Activated naive CD4-positive, alpha-beta T cell treated with anti-CD3 and anti-CD28 coated beads for 36 hours (primary cell): ENCODE measurements at places on chromosomes 4 and X.

DNA sequence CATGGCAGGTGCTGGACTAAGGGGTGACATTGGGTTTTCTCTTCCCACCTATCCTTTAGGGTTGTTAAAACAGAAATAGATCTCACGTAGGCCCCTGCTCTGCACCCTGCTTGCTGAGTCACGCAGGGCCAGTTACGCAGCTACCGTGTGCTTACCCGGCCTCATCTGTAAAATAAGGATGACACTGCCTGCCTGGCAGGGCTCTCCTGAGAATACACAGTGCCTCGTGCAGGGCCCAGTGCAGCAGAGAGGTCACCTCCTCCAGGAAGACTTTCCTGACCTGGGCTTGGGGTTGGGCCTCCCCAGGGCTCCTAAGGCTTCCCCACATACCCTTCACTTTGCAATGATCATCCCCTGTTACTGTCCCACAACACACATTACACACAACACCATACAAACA lies 33.6 kb upstream of the JAKMIP1 start:
- DNase-seq, result no peak

DNA sequence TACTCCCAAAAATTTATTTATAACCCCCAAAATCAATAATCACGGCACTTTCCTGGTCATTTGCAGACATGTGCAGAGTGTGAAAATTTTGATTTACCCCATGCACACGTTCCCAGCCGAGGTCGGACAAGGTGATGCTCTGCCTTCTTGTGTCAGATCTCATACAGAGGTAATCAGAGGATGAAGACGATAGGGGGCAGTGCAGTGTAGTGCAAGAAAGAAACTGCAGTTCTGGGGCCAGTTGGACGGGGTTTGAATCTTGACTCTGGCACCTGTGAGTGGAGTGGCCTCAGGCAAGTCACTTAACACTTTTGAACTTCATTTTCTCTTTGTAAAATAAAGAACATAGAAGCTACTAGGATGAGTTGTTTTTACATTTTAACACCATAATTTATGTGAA lies 88.4 kb downstream of the FRMPD3 start:
- peak; percentile 68 for DNase-seq

- DNase-seq, result no peak
These were observed 1040.7 kb upstream of the INTU start for GRCh38 chr4:126592088-126592487.

GRCh38 chr4:56197387-56197786 lies 189.9 kb downstream of the AASDH start:
- no peak for DNase-seq

DNA sequence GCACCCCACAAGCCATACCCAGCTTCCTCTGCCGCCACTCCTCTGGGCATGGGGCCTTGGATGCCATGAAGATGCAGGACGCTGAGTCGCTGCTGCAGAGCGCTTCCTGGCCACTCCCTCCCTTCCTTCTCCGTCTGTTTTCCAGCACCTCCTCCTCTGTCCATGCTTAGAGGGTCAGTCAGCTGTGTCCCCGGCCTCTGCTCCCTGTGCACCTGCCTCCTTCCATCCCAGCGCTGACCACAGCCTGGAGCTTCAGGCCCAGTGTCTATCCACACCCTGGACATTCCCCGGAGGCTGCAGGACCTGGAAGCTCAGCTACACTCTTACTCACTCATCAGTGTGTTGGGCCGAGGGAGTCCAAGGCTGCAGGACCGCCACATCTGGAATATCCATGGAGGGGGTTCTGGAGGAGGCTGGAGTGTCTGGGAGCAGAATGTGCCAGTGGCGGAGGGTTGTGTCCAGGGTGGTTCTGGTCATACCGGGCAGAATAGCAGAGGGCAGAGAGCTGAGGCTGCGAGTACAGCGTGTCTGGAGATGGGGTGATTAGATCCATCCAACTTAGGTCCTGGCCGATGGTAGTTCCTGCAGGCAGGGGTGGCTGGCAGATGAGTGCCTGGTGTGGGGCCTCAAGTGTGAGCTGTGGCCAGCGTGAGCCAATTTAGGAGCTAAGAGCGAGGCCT lies 58.6 kb upstream of the ADRA2C start:
- DNase-seq, result no peak

DNA sequence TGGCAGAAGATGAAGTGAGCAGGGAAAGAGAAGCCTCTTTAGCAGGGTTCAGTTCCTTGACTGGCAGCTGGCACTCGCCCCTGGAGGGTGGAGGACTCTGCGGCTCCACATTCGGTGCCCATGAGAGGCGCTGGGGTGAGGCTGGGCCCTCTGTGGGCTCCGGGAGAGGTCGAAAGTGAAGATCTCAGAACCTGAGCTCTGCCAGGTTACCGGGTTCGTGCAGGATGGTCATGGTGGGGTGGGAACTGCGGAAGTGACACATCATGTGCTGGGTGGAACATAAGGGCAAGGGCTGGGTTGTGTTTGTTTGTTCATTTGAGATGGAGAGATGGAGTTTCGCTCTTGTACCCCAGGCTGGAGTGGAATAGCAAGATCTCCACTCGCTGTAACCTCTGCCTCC lies 44.2 kb downstream of the TRIM61 start:
- no peak for DNase-seq

- DNase-seq, result no peak
These were observed 597.7 kb downstream of the PCDH18 start for GRCh38 chr4:136934601-136935000.

DNA sequence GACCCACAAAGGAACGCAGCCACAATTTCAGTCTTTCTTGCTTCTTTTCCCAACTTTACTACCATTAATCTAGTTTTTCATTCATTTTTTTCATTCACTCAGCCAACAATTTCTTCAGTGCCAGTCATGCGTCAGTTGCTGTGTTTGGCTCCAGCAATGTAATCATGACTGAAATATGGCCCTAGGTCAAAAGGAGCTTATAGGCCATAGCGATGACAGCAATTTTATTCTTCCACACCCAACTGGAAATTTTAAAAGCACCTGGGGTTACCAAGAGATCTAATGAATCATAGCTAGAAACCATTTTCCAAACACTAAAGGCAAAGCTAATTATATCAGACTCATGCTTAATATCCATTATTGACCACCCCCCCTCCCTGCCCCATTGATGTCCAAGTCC lies 29.8 kb upstream of the C1QTNF7 start:
- no peak for DNase-seq

DNA sequence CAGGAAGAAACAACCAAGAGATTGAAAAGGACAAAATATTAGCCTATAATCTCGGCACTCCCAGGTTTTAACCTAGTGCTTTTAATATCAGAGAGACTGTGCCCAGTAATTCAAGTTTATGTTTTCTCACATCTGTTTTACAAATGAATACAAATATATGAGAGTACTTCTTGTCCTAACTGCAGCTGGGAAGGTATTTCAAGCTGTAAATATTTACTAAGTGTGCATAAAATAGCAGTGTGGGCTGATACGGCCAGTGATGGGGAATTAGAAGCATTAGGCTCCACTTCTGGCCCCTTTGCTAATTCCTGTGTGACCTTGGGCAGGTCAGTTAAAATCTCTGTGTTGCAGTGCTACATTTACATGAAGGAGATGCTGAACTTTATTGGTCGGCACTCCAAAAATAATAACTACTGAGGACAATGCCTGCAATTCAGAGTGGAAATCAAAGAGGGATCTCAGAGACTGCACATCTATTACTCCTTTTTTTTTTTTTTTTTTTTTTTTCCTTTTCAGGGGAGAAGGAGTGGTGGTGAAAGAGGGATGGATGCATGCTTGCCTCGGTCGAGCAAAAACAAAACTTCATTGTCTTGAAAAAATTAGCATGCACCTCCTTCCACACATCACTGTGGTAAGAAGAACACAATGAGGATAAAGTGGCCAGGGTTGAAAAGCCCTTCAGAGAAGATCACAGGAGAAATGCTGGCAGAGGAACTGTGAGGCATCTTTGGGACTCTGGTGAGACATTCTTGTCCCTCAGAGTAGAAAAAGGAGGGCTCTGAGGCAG lies 44.6 kb upstream of the LNX1 start:
- no peak for DNase-seq

DNA sequence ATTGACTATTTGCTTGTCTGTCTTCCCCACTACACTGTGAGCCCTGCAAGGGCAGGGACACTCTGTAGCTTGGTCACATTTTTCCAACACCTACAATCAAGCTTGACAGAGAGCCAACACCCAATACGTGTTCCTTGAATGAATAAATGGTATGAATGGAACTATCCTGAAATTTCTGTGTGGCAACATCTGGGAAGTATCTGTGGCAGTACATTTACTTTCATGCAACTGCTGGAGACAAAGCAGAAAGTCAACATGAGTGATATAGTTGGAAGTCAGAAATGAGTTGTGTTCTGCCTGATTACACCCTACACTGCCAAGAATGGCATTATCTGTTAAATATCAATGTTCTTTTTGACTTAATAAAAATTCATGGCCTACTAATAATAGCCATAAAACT lies 343.5 kb upstream of the F9 start:
- DNase-seq, result no peak

GRCh38 chr4:40586034-40586433 lies 43.6 kb downstream of the RBM47 start:
- DNase-seq, result no peak

- DNase-seq, result no peak
These were observed 21.7 kb upstream of the CXCL8 start for GRCh38 chr4:73718375-73719373.

DNA sequence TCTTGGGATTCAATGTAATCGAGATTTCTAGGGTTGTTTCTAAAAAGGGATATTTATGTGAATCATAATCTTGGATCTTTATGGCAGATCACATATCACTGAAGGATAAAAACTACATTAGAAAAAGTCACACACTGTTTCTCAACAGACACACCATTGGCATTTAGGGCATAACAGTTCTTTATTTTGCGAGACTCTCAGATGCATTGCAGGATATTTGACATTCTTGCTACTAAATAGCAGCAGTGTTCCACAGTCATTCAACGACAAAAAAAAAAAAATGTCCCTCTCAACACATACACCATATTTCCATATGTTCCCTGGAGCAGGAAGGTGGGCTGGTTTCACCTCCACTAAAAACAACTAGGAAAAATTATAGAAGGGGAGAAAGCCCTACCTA lies 243.4 kb upstream of the PCDH18 start:
- no peak for DNase-seq

GRCh38 chrX:13109817-13110216 lies 65.4 kb upstream of the FAM9C start:
- no peak for DNase-seq

DNA sequence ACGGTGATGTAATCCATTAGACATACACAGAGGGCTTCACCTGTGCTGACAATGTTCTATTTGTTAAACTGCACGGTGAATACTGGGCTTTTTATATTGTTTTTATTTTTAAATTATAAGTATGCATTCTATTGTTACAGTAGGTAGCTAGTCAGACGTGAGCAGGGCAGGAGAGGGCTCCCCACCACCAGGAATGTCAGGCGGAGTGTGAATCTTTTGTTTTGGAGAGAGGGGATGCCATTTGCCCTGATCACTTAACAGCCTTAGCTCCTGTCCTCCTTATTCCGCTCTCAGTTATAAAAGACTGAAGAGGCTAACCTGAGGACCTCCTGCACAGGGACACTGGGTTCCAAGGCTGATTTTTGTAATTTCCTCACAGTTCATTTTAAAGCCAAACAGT lies 151.6 kb upstream of the TAPT1 start:
- DNase-seq, result no peak
